ENCODE measurements at places on chromosomes 3 and 15.

DNA sequence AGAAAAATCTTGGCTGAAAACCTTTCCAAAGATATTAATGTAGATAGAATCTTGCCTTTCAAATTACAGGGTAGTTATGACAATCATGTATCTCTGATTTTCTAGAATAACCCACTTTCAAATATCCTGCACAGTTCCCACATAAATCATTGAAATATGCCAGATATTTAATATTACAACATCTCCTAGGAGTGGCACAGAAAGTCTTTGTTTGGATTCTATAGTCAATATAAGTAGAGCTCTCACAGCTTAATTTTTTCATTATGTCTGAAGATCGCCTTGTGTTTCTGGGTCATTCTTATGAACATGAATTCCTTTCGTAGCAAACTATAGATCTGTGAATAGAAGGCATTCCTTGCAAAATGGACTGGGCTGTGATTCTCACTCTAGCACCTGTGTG lies 5.0 kb downstream of the RARB start:
- no peak for DNase-seq

DNA sequence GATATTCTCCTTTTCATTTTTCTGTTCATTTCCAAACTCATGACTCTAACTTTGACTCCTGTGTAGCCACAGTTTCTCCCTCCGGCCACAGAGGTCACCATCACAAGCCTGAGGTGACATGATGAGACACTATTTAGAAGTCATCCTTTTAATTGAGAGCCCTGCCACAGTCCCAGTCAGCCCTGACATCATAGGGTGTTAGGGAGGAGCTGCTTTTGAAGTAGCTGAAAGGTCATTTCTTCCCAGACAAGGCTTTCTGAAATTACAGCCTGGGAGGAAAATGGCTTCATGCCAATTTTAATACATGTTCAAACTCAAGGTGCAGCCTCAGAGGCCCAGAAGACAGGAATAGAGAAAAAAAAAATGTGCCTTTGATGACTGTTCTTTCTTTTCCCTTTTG lies 532.8 kb upstream of the TGFBR2 start:
- DNase-seq = no peak

- no peak for DNase-seq
Measured at GRCh38 chr3:42183991-42184632, 81.9 kb downstream of the CCK start.

GRCh38 chr15:29822684-29823459 lies 604 bp upstream of the TJP1 start:
- DNase-seq = no peak

- DNase-seq = no peak
Measured at GRCh38 chr3:127274200-127274760, 13.6 kb downstream of the PRR20G start.

DNA sequence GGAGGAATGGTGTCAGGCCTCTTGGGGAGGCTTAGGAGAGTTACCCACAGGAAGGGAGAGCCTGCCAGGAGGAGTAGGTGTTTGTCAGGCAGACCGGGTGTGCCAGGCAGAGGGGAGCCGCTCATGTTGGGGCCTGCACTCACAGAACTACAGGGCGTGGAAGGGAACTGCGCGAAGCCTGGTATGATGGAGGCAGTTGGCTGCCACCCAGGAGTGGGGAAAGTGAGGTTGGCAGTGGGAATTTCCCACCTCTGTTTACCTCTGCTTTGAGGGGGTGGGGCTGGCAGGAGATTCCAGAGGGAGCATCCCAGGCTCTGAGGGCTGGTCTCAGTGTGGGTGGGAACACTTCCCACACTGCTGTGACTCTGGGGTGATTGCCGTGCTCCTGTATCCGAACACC lies 99.9 kb downstream of the SLCO3A1 start:
- DNase-seq = no peak

DNA sequence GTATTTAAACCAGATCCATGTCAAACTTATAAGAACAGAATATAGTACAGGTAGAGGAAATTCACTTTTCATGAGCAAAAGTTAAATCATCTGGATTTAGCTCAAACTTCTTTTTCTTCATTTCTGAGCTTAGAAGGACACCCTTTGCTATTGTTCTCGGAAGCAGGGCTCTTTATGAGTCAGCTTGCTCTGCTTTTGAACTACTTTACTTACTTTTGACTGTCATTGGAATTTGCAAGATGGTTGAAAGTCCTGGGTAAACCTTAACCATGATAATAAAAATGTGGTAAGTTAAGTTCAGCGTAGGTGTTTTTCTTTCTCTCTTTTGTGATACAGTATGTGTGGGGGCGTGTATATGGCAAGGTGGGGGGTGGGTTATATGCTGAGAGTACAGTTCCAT lies 312.7 kb upstream of the DPH6 start:
- DNase-seq = no peak

- no peak for DNase-seq
Measured at GRCh38 chr3:217099-217813, 20.7 kb downstream of the CHL1 start.

DNA sequence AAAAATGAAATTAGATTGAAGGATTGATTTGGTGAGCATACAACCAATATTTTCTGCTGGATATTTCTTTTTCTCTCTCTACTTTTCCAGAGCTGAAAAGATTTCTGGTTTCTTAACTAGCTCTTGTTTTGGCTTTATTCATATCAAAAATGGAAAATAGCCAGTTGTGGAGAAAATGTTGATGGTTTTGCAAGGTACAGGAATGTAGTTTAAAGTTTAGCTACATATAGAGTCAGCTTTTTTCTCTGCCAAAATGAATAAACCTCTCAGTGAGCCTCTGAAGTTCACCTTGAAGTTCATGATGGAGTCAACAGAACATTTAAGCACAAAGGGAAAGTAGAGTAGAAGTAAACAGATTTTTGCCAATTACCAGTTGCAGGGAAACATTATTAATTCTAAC lies 720.5 kb upstream of the ALCAM start:
- no peak for DNase-seq

DNA sequence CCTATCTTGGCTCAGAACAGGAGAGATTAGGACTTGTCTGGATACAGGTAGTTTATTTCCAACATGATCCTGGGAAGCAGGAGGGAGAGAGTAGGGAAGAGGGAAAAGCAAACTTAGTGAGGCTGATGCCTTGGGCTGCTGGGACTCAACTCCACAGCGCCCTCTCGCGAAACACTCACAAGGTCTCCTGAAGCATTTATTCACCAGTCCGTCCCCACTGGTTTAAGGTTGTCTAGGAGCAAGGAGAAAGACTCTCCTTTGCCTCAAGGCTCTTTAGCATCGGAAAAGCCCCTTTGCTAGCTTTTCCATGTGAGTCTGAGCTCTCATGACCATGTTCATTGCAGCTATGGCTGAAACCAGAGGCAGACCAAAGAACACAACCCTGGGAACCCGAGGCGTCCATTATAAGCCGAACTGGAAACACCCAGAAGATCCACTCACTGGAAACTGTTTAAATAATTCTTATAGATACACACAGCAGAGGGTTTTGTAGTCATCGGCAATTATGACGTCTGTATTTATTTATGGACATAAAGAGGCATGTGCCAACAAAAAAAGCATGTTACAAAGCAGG lies 244.5 kb downstream of the CD47 start:
- no peak for DNase-seq

DNA sequence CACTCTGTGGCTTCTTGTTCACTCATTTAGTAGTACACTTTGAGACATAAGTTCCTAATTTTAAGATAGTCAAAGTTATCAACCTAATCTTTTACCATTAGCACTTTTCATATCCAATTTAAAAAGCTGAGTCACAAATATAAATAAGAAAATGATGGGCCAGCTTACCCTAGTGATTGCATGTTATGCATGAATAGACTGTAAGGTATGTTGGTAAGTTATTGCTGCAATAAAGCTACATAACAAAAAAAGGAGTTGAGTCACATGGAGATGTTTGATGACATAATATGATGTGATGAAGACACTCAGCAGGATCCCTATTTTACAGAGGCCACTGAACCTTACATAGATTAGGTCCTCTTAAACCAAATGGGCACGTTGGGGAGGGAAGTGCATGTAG lies 161.3 kb downstream of the OCA2 start:
- no peak for DNase-seq

DNA sequence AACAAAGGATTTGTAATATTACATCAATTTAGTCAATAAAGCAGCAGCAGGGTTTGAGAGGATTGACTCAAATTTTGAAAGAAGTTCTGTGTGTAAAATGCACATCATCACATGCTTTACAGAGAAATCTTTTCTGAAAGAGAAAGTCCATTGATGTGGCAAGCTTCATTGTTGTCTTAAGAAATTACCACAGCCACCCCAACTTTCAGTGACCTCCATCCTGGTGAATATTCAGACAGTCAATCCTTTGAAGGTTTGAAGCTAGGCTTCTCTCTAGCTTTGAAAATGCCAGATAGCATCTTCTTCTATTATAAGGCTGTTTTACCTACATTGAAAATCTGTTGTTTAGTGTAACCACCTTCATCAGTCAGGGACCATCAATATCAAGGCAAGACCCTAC lies 51.8 kb upstream of the SETMAR start:
- no peak for DNase-seq
